ENCODE measurements at places on chromosomes 4 and X.

GRCh38 chrX:154459832-154460231 is 1.8 kb downstream of the PLXNA3 start:
- DNase-seq: no peak

GRCh38 chr4:744212-744841 is 38.7 kb downstream of the PCGF3 start:
- DNase-seq: no peak

DNA sequence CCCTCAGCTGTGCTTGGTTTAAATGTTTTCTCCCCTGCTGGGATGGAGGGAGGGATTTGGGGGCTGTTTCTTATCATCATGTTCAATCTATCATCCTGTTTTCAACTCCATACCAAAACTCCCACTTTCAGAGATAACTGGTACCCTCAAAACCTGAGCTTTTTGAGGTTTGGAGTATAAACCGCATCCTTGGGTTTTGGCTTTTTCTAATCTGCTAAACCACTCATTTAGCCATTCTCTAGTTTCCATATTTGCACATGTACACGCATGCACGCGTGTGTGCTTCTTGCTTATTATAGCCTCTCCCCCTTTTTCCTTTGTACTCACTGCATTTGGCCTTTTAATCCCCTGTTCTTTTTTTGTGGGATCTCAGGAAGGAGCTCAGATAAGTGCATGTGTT is 116.7 kb upstream of the TEX13D start:
- DNase-seq: no peak

- DNase-seq: no peak
Observed at GRCh38 chr4:89469516-89469915, 161.9 kb upstream of the GPRIN3 start.

DNA sequence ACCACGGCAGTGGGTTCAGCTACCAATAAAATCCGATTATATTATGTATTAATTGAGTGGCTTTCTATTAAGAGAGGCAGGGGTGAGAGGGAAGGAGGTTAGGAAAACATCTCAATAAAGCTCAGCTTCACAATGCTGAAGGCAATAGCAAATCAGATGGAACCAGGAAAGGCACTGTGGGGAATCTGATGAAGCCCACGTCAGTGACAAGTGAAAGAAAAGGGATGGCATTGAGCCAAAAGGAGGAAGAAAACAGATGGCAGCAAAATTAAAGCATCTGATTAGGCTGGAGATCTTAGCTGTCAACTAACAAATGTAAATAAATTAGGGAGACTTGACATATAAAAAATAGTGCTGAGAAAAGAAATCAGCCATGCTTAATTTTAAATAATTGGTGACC is 180.9 kb downstream of the RASL11B start:
- DNase-seq: no peak

DNA sequence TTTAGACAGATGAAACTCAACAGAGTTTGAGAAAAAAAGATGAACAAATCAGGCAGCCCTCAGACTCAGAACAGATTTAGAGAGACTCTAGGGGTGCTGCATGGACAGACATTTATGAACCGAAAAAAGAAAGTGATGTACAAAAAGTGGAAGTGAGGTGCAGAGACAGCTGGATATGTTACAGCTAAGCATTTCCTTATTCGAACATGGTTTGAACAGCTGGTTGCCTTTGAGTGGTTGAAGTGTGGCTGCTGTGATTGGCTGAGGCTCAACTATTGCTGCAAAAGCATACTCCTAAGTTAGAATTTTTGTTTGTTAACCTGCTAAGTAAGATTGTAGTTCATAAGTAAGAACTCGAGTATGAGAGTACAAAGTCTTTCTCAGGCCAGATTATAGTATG is 331.5 kb upstream of the PABPC4L start:
- DNase-seq: no peak

- DNase-seq: no peak
Observed at GRCh38 chrX:40420899-40421729, 159.7 kb upstream of the ATP6AP2 start.

GRCh38 chr4:35493977-35494376 is 750.3 kb downstream of the ARAP2 start:
- no peak for DNase-seq

DNA sequence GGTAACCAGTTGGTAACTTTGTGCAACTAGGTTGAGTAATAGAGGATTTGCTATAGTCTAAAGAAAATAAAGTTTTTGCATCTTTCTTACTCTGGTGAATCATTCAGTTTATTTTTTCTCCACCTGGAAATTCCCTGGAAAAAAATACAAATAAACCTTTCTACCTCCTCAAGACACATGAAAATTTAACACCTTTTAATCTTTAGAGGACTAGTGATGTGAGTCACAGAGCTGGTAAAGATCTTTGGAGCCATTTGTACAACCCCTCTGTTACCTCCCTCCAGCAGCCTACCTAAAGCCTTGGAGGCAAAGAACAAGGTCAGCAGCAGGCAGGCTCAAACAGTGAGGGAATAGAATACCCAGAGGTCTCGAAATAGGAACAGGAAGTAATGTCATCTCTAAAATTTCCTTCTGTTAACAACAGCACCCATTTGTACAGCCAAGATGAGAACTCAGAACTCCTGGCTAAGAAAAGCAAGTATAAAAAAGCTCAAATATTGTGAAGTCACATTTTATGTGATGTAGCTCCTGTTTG is 10.2 kb upstream of the MAOB start:
- no peak for DNase-seq

DNA sequence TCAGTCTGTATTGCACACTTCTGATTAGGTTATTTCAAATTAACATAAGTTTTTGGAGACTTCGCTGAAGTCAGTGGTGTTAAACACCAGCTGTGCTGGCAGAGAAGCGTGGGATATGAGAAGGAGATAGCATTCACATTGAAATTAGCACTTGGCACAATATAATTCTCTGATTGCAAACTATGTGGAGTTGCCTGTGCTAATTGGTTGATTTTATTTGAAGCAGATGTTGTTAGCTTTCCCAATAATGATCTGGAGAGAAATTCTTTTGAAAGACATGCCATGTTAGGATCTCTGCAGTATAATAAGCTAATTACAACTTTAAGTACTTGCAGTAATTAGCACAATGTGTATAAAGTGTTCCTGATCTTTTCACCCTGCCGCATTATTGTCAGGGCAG is 367.4 kb upstream of the ARX start:
- DNase-seq: no peak

Measured in naive thymus-derived CD4-positive, alpha-beta T cell (primary cell).